ENCODE measurements at places on chromosomes 7 and 10.

GRCh38 chr7:98755138-98755898 lies 114.5 kb downstream of the TMEM130 start:
- no peak for DNase-seq

GRCh38 chr10:37948210-37948609 lies 28.2 kb downstream of the ZNF25 start:
- no peak for DNase-seq

DNA sequence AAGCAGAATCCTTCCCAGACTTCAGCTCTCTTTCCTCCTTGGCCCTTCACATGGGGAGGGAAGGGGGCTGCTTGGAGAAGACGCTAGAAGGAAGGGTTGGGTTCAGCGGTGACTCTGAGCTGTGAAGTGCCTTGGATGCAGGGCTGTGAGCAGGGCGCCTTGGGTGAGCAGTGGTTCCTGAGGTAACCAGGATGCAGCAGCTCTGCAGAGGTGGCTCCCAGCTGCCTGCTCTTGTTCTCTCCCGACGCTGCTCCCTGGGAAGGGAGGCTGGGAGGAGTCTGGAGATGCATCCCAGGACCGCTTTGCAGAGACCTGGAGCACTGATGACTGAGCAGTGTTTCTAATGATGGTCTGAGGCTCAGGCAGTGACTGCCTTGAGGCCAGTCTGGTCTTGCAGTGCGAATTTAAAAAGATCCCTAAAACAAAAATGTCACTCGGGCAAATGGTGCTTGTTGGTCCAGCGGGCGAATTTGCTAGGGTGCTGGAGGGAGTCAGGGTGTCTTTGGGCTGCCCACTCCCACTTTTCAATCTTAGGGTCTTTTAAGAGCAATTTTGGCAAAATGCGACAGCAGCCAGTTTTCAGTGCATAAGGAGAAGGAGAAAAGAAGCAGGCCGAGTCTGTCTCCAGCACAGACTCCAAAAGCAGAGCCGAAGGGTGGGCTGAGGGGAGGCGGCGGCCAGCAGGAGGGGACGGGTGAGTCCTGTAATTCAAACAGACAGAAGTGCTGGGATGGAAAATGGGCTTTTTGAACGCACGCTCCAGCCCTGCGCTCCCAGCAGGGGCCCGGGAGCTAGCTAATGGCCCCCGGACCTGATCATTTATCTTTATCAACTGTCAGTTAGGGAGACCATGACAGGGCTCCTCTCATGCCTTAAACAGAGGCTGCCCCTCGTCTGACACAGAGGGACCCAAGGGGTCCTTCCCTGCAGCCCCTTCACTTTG lies 191.2 kb upstream of the SHH start:
- no peak for DNase-seq

- no peak for DNase-seq
Observed at GRCh38 chr10:111125102-111125501, 48.3 kb downstream of the ADRA2A start.

GRCh38 chr10:125146791-125147579 lies 13.4 kb downstream of the CTBP2 start:
- DNase-seq = no peak

GRCh38 chr7:139595806-139596205 lies 72.3 kb downstream of the CLEC2L start:
- no peak for DNase-seq

DNA sequence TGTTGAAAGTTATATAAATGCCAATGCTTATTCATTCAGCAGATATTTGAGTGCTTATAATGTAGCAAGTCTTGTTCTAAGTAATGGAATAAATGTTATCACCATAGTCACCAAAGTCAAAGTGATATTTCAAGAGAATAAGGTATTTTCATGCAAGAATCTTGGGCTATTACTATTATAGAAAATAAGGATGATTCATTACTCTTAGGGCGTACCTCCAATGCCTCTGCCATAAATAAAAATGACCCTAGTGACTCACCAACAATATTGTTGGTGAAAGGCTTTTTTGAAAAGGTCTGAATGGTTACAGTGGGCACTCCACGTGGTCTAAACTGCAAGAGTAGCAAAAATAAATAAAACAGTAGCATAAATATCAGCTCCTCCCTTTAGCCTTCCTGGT lies 68.4 kb downstream of the RALA start:
- no peak for DNase-seq

DNA sequence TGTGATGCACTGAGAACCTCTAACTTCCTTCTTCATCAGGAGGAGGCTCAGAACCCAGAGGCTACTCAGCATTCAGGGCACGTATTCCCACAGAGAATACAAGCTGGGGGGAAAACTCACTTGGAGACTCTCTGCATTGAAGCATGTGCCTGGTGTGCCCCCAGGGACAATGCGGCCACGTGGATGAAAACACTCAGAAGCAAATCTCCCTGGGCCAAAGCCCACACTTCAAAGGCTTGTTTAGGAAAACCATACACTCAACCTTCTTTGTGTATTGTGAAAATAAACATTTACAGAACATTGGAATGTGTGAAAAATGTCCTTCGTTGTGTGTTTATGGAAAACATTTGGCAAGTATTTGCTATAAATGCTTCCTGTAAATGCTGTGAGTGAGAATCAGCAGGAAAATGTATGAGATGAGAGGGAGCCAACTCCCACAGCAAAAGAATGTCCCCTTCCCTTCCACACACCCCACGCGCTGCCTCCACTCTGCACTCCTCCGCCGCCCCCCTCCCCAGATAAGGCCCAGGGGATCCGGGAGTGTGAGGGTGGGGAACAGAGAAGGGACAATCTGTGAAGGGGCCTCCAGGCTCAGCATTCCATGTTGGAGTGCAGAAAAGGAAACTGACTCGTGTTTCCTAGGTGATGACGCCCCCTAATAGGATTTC lies 339.5 kb downstream of the ELMO1 start:
- no peak for DNase-seq

DNA sequence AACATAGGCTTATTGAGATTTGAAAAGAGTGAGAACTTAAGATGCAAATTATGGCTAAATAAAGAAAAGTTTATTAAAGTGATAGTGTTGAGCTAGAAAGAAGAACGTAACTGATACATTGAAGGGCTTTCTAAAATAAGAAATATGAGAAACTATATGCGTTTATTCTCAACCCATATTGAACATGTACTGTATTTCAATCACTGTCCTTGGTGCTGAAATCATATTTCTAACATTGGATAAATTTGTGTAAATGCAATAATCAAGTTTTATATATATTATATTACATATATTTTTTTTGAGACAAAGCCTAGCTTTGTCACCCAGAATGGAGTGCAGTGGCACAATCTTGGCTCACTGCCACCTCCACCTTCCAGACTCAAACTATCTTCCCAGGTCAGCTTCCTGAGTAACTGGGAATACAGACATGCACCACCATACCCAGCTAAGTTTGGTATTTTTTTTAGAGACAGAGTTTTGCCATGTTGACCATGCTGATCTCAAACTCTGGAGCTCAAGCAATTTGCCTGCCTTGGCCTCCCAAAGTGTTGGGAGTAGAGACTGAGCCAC lies 1065.8 kb downstream of the REEP3 start:
- DNase-seq = no peak

- no peak for DNase-seq
Observed at GRCh38 chr10:77925795-77926565, 575 bp downstream of the DLG5 start.

GRCh38 chr7:121752706-121753105 lies 120.3 kb upstream of the PTPRZ1 start:
- no peak for DNase-seq

GRCh38 chr10:52170776-52171175 lies 143.3 kb upstream of the DKK1 start:
- DNase-seq = no peak

DNA sequence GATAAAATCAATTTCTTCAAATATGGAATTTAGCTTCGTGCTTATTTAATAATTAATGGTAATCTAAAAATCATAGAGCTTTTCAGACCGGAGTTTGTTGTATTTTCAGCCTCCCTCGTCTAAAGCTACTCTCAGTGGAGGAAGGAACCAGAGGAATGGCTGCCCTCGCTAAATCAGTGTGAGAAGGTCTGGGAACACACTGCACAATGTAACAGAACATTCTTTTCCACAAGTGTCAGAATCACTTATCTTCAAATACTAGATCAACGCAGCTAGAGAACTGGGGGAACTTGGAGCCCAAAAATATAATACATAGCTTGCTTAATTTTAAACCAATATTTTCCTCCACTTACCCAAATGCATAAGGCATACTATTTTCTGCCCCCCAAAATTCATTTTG lies 148.5 kb downstream of the MTERF1 start:
- DNase-seq = no peak

DNA sequence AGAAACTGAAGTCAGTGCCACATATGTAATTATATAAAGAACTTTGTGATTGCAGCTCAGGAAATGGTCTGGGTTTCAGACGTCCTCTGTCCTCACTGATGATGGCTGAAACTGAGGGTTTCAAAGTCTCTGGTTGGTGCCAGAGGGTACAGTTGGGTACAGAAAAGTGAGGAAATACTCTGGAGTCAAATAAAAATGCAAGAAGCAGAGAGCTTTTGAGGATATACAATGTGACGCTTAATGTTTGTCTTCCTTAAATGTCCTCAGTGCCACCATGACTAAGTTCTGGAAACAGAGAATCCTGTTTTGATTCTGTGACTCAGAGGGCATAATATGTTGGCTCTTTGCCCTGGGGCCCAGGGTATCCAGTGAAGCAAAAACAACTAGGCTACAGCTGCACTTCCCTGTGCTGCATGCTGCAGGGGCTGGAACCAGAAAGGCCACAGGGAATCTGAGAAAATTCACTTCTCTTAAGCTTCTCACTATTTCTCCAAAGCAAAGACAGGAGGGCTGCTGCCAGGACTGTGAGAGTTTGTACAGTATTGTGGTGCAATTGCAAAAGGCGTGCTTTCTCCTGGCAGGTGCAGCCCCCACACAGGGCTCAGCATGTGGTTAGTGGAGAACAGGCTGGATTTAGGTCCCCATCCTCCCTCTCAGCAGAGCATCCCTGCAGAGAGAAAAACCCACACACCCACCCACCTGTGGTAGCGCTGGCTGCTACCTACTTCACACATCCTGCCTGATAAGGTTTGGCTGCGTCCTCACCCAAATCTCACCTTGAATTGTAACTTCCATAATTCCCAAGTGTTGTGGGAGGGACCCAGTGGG lies 169.5 kb upstream of the SVIL start:
- no peak for DNase-seq

DNA sequence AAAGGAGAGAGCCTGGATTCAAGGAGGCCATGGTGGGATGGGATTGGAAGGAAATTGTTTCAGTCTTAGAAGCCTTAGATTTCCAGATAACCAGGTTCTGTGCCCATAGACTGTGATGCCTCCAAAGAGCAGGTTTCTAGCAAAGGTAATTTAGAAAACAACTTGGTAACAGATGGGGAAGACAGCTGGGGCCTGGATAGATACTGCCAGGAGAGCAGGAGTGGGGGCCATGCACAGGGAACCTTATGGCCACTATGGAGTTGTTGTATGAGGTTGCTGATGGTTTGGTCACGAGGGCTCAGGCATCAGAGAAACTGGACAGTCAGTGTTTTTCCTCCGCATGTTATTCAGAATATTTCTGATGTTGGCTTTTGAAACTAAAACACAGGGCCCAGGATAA lies 901.9 kb downstream of the LRMDA start:
- no peak for DNase-seq

GRCh38 chr10:14047431-14047830 lies 283.3 kb downstream of the FRMD4A start:
- DNase-seq = no peak

- DNase-seq = no peak
Observed at GRCh38 chr7:27269455-27269854, 26.9 kb downstream of the EVX1 start.

DNA sequence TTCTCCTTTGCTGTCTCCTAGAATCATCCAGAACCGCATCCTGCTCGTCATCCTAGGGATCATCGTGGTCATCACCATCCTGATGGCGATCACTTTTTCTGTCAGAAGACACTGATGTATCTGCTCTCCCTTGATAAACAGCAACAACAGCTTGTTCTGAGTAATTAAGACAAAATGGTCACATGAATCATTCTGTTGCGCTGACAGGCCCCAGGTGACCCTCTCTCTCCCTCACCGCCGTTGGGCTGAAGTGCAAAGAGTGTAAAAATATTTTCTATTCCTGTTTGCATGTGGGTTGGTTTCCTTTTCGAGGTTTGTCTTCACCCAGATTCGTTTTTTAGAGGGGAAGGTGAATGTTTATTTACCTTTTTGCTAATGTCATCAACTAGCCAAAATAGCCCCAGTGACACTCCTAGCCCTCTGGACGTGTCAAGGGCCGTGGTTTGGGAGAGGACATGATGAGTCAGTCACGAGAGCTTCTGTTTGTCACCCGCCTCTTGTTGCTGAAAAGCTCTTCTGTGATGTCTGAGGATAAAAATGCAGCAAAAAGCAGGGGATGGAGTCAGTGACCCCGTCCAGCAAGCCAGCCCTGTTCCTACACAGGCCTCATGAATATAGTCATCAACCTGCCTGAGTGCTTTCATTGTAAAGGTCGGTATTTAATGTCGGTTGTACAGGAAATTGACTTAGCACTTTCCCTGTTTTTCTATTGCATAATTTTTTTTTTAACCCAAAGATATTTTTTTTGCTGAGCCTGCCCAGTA lies 134.6 kb upstream of the TCF7L2 start:
- no peak for DNase-seq

- no peak for DNase-seq
Observed at GRCh38 chr7:152643979-152644559, 31.9 kb downstream of the XRCC2 start.

GRCh38 chr7:101236292-101236835 lies 1.2 kb downstream of the CLDN15 start:
- no peak for DNase-seq

DNA sequence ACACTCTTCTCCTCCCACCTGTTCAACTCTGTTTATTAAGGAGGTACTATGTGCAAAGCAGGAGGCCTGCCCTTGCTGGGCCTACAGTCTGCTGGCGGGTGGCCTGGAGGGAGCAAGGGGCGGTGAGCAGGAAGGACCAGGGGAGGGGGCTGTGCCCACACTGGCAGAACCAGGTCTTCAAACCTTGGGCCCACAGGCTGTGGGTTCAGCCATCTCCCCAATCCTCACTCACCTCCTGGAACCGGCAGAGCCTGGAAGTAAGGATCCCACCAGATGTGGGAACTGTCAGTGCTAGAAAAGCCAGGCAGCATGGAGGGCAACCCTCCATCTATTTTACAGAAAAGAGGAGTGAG lies 50.8 kb downstream of the CAMK2B start:
- no peak for DNase-seq

GRCh38 chr7:50069613-50070012 lies 23.4 kb downstream of the ZPBP start:
- DNase-seq = no peak

Measured in stimulated activated CD8-positive, alpha-beta memory T cell treated with anti-CD3 and anti-CD28 coated beads, Interleukin-7, amount 100 ng/mL, for 1 hour (primary cell).